ENCODE measurements at places on chromosomes 13 and 19. TPM values are rescaled to one million over a fixed set of nuclear protein-coding genes. Genes with fewer than 3 reads are reported as not detected.

- DNase-seq: no peak
- peak overlapping the region; percentile 57 for H3K27ac ChIP-seq
- H3K4me1 ChIP-seq: peaks cover 47% of the 10 kb centered on the region
- H3K27me3 ChIP-seq: no peaks in the 10 kb centered on the region
These were observed 27.6 kb upstream of the TPT1 start for GRCh38 chr13:45368571-45368970.

- no peak overlapping the region for H3K4me3 ChIP-seq
- no peaks in the 10 kb centered on the region for H3K36me3 ChIP-seq
- peak overlapping the region; percentile 34 for H3K27ac ChIP-seq
- H3K4me1 ChIP-seq: peaks cover 7% of the 10 kb centered on the region
These were observed 177.6 kb downstream of the SHISA2 start for GRCh38 chr13:25874064-25874737.

- H3K27ac ChIP-seq: no peak overlapping the region
- H3K4me1 ChIP-seq: peaks cover 5% of the 10 kb centered on the region
- DNase-seq: peak; percentile 44
- no peaks in the 10 kb centered on the region for H3K36me3 ChIP-seq
- H3K4me3 ChIP-seq: no peak overlapping the region
These were observed 339.0 kb downstream of the RFC3 start for GRCh38 chr13:34156841-34157365.

DNA sequence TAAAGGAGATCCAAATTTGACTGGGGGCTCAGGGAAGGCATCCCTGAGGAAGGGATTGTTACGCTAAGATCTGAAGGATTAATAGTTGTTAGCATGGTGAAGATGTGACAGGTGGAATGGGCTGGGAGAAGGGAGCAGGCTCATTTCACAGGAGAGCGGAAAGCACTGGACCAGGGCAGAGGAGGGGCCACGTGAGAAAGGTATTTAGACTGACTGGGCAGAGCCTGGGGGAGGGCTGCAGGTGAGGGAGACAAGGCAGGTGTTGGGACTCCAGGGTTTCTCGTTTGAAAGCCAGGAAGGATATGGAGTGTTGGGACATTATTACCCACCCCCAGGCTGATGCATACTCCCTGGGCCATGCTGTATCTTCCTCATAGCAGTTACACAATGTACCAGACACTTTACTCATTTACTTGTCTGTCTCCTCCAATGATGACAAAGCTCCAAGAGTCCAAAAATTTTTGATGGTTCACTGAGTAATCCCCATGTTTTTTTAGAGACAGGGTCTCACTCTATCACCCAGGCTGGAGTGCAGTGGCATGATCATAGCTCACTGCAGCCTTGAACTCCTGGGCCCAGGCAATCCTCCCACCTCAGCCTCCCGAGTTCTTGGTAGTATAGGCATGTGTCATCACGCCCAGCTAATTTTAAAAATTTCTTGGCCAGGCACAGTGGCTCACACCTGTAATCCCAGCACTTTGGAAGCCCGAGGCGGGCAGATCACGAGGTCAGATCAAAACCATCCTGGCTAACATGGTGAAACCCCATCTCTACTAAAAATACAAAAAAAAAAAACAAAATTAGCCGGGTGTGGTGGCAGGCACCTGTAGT, 2.3 kb downstream of the TRAPPC6A start:
- peaks cover 12% of the 10 kb centered on the region for H3K4me1 ChIP-seq
- no peak overlapping the region for H3K4me3 ChIP-seq
- no peak overlapping the region for H3K27ac ChIP-seq
- DNase-seq: no peak
- H3K36me3 ChIP-seq: no peaks in the 10 kb centered on the region

DNA sequence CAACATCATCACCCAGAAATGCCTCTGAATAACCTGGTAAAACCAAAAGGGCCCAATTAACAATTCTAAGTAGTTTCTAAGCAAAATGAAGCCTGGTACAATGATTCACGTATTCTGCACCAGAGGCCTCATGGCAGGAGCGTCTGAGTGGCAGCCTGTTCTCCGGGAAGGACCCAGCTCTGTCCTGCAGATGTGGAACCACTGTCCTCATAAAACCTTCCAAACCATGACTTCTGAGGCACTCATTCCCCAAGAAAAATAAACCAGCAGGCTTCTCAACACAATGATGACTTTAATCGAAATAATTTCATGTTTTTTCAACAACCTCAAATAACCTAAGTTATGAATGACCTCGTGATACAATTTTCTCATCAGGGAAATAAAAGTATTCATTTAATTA, 89.9 kb downstream of the STK24 start:
- H3K27me3 ChIP-seq: no peaks in the 10 kb centered on the region
- H3K36me3 ChIP-seq: no peaks in the 10 kb centered on the region
- DNase-seq: no peak
- H3K4me1 ChIP-seq: peaks cover 60% of the 10 kb centered on the region
- no peak overlapping the region for H3K4me3 ChIP-seq
- H3K27ac ChIP-seq: no peak overlapping the region

DNA sequence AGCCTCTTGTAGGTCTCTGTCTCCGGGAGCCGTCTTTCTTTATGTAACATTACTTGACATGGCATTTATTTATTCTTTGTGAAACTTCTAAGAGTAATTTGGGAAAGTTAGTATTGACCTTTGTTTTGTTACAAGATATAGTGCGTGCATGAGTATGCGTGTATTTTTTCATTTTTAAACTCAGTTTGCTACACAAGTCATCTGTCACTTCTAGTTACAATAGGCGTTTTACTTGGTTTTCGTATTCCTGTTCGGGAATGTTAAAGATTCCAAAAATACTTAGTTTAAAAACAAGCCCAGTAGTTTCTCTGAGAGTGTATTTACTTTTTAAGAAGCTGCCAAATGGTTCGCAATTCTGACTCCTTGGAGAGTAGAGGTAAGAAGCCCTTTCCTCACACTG, 3.2 kb downstream of the PDS5B start:
- no peak overlapping the region for H3K27ac ChIP-seq
- peak overlapping the region; percentile 89 for H3K4me3 ChIP-seq
- DNase-seq: no peak

DNA sequence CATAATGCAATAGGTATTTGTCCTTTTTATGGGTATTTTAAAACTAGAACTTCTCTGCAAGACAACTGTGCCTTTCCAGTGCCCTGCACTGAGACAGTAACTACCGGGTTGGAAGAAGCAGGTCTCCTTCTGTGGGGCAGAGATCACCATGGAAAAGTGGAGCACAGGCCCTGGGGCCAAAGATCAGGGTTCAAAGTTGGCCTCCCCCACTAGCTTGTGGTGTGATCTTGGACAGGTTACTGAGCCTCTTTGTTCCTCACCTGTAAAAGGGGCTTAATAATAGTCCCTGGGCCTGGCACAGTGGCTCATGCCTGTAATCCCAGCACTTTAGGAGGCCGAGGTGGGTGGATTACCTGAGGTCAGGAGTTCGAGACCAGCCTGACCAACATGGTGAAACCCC, 68.3 kb downstream of the CEBPG start:
- H3K4me1 ChIP-seq: peaks cover 3% of the 10 kb centered on the region
- DNase-seq: no peak
- H3K27me3 ChIP-seq: no peaks in the 10 kb centered on the region
- no peaks in the 10 kb centered on the region for H3K36me3 ChIP-seq

- H3K4me3 ChIP-seq: no peak overlapping the region
- no peak overlapping the region for H3K27ac ChIP-seq
- no peak for DNase-seq
- no peaks in the 10 kb centered on the region for H3K36me3 ChIP-seq
These were observed 13.1 kb downstream of the LRCH1 start for GRCh38 chr13:46565808-46566750.

- DNase-seq: peak; percentile 70
- no peaks in the 10 kb centered on the region for H3K27me3 ChIP-seq
- no peak overlapping the region for H3K27ac ChIP-seq
- H3K4me3 ChIP-seq: no peak overlapping the region
- no peaks in the 10 kb centered on the region for H3K4me1 ChIP-seq
- H3K36me3 ChIP-seq: peaks cover 42% of the 10 kb centered on the region
These were observed 52.7 kb downstream of the TRPM4 start for GRCh38 chr19:49210108-49210900.

- H3K4me3 ChIP-seq: no peak overlapping the region
- no peaks in the 10 kb centered on the region for H3K27me3 ChIP-seq
- peak; percentile 67 for DNase-seq
- H3K36me3 ChIP-seq: no peaks in the 10 kb centered on the region
- no peak overlapping the region for H3K27ac ChIP-seq
These were observed 81.6 kb downstream of the DPF1 start for GRCh38 chr19:38142176-38143035.

DNA sequence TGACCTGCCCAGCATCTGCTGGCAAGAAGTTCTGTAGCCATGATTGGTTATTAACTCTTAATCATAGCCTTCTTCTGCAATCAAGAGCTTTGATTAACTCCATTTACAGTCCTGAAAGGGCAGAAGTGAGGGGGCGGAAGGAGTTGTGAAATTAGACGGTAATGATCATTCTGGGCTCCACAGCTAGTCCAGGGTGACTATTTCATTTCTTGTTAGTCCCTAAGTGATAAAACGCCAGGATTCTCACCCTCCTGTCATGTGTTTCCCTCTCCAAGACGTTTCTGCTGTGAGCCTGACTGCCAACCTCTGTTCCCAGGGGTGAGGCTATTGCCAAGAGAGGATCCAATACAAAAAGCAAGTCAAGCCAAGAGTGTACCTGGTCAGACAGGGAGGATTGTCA, 155.9 kb upstream of the IPO5 start:
- no peak for DNase-seq
- H3K36me3 ChIP-seq: no peaks in the 10 kb centered on the region
- no peak overlapping the region for H3K4me3 ChIP-seq
- H3K27ac ChIP-seq: no peak overlapping the region
- no peaks in the 10 kb centered on the region for H3K27me3 ChIP-seq

GRCh38 chr13:65679240-65679639, 1550.9 kb downstream of the PCDH9 start:
- no peak overlapping the region for H3K4me3 ChIP-seq
- H3K27ac ChIP-seq: no peak overlapping the region
- no peak for DNase-seq
- no peaks in the 10 kb centered on the region for H3K27me3 ChIP-seq
- no peaks in the 10 kb centered on the region for H3K4me1 ChIP-seq

GRCh38 chr19:42466521-42467182, 23.9 kb upstream of the CXCL17 start:
- no peak for DNase-seq
- H3K27me3 ChIP-seq: peaks cover 8% of the 10 kb centered on the region
- H3K4me3 ChIP-seq: no peak overlapping the region
- H3K36me3 ChIP-seq: no peaks in the 10 kb centered on the region

GRCh38 chr13:76944456-76944855, 3.9 kb upstream of the ACOD1 start:
- H3K4me1 ChIP-seq: no peaks in the 10 kb centered on the region
- H3K27me3 ChIP-seq: no peaks in the 10 kb centered on the region
- H3K27ac ChIP-seq: no peak overlapping the region
- H3K4me3 ChIP-seq: no peak overlapping the region
- H3K36me3 ChIP-seq: no peaks in the 10 kb centered on the region

DNA sequence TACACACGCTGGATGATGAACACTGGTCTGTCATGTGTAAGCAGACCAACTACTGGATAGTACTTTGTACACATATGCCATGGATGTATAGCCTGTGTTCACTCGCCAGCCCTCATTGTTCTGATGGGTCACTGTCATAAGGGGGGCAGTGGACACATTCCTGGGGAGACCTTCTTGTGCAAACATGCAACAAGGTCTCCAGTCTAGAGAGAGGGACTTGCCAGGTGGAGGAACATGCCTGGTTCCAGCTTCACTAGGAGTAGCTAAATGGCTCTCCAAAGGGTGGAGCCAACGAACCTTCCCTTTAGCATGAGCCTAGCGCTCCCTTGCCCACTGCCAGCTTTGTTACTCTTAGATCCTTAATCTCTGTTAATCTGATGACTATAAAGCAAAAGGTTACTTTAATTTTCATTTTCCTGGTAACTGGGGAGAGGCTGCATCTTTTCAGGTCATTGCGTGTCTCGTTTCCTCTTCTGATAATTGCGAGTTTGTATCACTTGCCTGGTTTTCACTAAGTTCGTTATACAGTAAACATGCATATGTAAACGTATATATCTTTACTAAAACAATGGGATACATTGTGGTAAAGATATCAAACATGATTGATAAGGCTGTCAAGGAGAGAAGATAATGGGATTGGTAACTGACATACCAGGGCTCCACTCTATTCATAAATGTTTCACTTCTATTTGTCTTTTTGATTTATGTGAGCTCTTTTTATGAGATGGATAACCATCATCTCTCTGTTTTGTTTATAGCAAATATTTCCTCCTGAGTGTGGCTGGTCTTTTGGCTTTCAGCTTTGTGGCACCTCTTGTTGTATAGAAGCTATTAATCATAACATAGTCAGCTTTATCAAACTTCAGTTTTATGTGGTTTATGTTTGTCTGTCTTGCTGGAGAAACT, 235.2 kb upstream of the SGCG start:
- no peak overlapping the region for H3K27ac ChIP-seq
- no peaks in the 10 kb centered on the region for H3K27me3 ChIP-seq
- no peak overlapping the region for H3K4me3 ChIP-seq
- no peak for DNase-seq
- no peaks in the 10 kb centered on the region for H3K4me1 ChIP-seq
- no peaks in the 10 kb centered on the region for H3K36me3 ChIP-seq

DNA sequence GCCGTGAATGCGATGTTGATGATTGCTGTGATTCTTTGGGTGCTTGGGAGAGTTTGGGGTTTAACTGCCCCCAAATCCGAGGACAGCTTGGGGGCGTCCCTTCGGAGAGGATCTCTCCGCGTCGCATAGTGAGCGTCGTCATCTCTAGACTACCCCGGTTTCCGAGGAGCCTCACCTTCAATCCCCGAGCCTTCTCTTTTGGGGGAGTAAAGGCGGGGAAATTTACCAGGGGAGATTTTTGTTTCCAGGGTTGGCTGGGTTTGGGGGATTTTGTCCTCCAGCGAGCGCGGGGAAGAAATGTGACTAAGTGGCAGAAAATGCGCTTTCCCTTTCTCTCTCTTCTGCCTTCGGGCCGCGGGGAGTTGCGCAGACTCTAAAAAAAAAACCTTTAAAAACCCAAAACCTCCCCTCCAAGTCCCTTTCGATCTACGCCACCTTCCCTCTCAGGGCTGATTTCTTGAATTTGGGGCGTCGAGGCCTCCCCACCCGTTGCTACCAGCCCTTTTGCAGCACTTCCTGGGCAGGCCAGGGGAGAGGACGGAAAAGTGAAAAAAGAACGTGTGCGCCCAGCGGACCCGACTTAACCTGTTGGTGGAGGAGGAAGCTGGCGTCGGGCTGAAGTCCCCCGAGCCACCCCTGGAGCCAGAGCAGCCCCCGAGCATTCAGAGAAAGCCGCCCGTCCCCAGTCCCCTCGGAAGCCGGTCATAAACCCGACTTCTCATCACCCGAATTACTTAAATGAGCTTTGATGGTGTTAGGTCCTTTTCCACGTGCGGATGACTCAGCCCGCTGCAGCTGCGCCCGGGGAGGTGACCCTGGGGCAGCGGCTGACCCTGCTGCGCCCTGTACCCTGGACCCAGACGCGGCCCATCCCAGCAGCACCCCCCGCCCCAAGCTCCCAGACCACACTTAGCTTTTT, 17.7 kb downstream of the NFIX start:
- peak overlapping the region; percentile 99 for H3K27ac ChIP-seq
- H3K27me3 ChIP-seq: no peaks in the 10 kb centered on the region
- peaks cover 78% of the 10 kb centered on the region for H3K4me1 ChIP-seq
- no peaks in the 10 kb centered on the region for H3K36me3 ChIP-seq
- peak; percentile 93 for DNase-seq
- H3K4me3 ChIP-seq: peak overlapping the region; percentile 70

GRCh38 chr19:33772858-33773180, 23.9 kb upstream of the KCTD15 start:
- no peaks in the 10 kb centered on the region for H3K36me3 ChIP-seq
- H3K4me3 ChIP-seq: no peak overlapping the region
- DNase-seq: no peak

MAMSTR gene
- 27.3 TPM for total RNA-seq

BRCA2 gene
- 0.26 TPM for total RNA-seq

TEX29 gene
- 0.64 TPM for total RNA-seq

All from psoas muscle (tissue), 8 donors.